Heart left ventricle (tissue), 16 donors: ENCODE measurements at places on chromosomes 6 and 20. TPM values are rescaled to one million over a fixed set of nuclear protein-coding genes. Genes with fewer than 3 reads are reported as not detected.

GRCh38 chr6:156396068-156396771, 381.0 kb upstream of the ARID1B start:
- no peaks in the 10 kb centered on the region for H3K4me1 ChIP-seq
- peak overlapping the region; percentile 19 for H3K4me3 ChIP-seq
- DNase-seq = no peak
- no peaks in the 10 kb centered on the region for H3K36me3 ChIP-seq
- H3K27me3 ChIP-seq = no peaks in the 10 kb centered on the region

DNA sequence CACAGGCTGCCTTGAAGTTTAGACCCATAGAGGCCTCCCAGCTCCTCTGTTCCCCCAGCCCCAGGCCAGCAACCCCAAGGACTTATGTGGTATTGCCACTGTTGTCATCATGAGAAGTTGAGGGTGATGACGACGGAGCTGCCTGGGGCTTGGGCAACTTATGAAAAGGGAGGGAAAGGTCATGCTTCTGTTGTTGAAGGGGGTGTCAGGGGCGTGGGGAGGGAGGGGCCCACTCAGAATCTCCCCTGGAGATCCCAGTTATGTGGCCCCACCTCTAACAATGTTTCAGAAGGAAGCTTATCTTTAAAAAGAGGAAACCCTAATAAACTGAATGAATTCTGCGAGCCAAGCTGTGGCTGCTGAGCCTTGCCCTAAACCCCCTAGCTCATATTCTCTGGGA, 4.2 kb downstream of the ADTRP start:
- no peaks in the 10 kb centered on the region for H3K27me3 ChIP-seq
- H3K4me1 ChIP-seq = peaks cover 29% of the 10 kb centered on the region
- DNase-seq = no peak
- no peak overlapping the region for H3K27ac ChIP-seq
- no peaks in the 10 kb centered on the region for H3K36me3 ChIP-seq

DNA sequence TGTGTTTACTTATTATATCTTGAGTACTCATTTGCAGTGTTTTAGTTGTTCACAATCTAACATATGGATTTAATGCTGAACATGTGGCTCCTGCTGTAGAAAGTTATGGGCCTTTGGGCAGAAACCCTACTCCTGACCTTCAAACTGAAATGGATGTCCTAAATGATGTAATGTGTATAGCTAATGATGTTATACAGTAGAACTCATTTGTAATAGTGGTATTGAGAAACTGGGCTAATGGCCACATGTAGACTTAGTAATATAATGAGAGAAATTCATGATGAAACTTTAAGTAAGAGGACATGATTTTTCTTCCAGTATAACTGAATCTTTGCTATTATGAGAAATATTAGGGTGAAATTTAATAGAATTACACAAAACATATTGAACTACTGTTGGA, 121.3 kb upstream of the PTPRK start:
- no peaks in the 10 kb centered on the region for H3K27me3 ChIP-seq
- no peak overlapping the region for H3K27ac ChIP-seq
- H3K36me3 ChIP-seq = no peaks in the 10 kb centered on the region
- H3K4me3 ChIP-seq = no peak overlapping the region
- DNase-seq = no peak
- no peaks in the 10 kb centered on the region for H3K4me1 ChIP-seq

- no peak overlapping the region for H3K27ac ChIP-seq
- no peak overlapping the region for H3K4me3 ChIP-seq
- H3K4me1 ChIP-seq = no peaks in the 10 kb centered on the region
- DNase-seq = peak; percentile 43
- no peaks in the 10 kb centered on the region for H3K27me3 ChIP-seq
- no peaks in the 10 kb centered on the region for H3K36me3 ChIP-seq
These were observed 27.8 kb downstream of the PAQR8 start for GRCh38 chr6:52389626-52390360.

DNA sequence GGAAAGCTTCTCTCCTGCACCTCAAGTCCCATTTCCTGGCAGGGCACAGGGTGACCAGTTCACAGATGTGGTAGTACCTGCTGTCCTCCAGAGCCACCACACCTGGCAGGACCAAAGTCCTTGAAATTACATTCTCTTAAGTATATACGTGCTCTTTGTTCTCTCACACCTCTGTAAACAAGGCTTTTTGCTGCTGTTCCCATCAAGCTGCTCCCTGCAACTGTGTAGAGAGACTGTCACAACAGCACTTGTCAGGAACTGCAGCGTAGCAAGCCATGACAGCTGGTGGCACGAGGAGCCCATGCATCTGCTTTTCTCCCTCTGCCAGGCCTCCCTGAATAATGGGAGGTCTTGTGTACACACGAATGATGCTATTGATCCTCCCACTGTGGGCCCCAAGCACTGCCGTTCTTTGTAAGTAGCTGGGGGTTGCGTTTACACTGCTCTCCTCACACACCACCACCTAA, 431.8 kb downstream of the CD83 start:
- no peak for DNase-seq
- H3K4me3 ChIP-seq = no peak overlapping the region
- H3K27me3 ChIP-seq = no peaks in the 10 kb centered on the region

The DEFB124 gene
- not detected for total RNA-seq

DNA sequence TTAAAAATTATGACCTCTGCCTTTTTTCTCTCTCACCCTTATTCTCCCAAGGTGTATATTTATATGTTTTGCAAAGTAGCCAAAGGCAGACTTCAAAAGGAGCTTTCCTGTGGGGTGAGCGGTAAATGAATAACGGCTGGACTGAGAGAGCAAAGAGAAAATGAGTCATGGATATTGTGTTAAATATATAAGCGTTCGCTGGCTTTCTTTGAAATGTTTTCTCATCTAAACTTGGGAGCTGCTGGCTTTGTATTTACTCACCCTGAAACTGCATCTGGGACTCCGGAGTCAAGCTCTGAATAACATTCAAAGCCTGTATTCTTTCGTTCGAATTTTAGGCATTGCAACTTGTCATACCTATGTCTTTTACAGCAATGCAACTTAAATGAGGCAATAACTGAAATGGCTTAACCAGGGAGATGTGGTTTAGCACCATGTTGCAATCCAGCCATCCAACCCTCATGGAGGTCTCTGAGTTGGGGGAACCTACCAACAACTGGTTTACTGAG, 32.0 kb downstream of the ATXN1 start:
- H3K36me3 ChIP-seq = no peaks in the 10 kb centered on the region
- no peak overlapping the region for H3K27ac ChIP-seq
- H3K4me3 ChIP-seq = no peak overlapping the region
- no peaks in the 10 kb centered on the region for H3K27me3 ChIP-seq

DNA sequence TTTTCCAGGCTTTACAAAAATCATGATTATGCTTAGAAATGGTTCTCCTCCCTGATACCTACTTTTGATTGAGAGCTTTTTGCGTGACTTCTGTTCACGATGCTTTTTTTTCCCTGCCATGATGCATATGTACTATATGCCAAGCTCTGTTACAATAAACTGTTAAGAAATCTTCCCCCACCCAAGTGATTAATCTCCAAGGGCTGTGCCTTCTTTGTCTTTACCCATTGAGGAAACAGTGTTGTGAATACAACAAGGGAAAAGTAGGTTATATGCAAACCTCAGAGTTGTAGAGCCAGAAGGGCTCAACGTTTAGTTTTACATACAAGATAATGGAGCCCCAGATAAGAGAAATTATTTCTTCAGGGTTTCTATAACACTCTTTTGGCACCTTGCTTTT, 34.1 kb upstream of the MYLK2 start:
- no peak overlapping the region for H3K27ac ChIP-seq
- H3K27me3 ChIP-seq = no peaks in the 10 kb centered on the region
- no peak for DNase-seq
- no peak overlapping the region for H3K4me3 ChIP-seq
- no peaks in the 10 kb centered on the region for H3K36me3 ChIP-seq
- H3K4me1 ChIP-seq = no peaks in the 10 kb centered on the region

The MPIG6B gene
- 0.45 TPM for total RNA-seq

DNA sequence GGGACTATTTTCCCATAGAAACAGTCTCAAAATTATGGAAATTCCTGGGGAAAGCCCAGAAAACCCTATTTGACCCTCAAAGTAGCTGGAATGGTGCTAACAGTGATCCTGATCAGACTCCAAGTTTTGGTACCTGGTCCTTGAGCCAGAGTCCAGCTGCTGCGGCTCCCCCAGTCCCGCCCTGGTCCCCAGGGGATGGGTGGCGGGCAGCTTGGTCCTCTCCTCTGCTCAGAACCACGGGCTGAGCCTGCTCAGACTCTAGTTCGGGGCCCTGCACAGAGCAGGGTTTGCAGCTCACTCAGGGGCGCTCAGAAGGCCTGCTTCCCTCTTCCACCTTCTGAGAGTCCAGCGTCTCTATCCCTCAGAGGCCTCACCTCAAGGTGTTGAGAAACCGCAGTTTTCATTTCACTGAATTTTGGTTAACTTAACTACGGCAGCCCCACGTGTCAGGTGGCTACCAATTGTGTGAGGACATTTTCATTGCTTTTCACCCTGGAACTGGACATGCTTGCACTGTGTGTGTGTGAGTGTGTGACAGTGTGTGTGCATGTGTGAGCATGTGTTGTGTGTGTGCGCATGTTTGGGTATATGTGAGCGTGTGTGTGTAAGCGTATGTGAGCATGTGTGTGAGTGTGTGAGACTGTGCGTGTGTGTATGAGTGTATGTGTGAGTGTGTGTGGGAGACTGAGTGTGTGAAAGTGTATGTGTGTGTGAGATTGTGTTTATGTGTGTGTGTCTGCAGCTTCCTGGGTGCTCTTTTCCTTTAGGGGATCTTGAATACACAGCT, 44.2 kb upstream of the PDE10A start:
- no peaks in the 10 kb centered on the region for H3K27me3 ChIP-seq
- H3K4me3 ChIP-seq = no peak overlapping the region

DNA sequence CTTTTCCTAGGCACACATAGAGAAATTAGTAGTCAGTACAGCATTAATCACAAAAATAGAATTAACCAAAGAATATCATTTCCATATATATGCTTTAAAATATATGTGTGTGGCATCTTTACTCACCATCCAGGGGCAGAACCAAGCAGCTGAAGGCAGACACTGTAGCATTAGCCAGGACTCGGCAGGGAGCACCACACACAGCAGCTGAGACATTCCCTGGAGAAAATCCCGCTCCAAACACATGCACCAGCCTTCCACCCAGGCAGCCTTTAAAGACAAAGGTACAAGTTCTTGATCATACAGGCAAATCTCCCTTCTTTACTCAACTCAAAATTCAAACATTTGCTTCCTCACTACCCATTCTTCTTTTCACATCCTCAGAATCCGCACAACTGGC, 64.7 kb downstream of the PKHD1 start:
- peaks cover 14% of the 10 kb centered on the region for H3K27me3 ChIP-seq
- no peaks in the 10 kb centered on the region for H3K4me1 ChIP-seq
- H3K36me3 ChIP-seq = no peaks in the 10 kb centered on the region
- H3K27ac ChIP-seq = no peak overlapping the region
- DNase-seq = no peak

- H3K36me3 ChIP-seq = peaks cover 25% of the 10 kb centered on the region
- no peak overlapping the region for H3K4me3 ChIP-seq
- peaks cover 11% of the 10 kb centered on the region for H3K4me1 ChIP-seq
- no peak overlapping the region for H3K27ac ChIP-seq
- H3K27me3 ChIP-seq = no peaks in the 10 kb centered on the region
- DNase-seq = no peak
These were observed 2.6 kb downstream of the MPIG6B start for GRCh38 chr6:31725502-31726350.

GRCh38 chr6:128599036-128599435, 78.6 kb upstream of the PTPRK start:
- H3K27me3 ChIP-seq = no peaks in the 10 kb centered on the region
- no peak for DNase-seq
- no peaks in the 10 kb centered on the region for H3K36me3 ChIP-seq

DNA sequence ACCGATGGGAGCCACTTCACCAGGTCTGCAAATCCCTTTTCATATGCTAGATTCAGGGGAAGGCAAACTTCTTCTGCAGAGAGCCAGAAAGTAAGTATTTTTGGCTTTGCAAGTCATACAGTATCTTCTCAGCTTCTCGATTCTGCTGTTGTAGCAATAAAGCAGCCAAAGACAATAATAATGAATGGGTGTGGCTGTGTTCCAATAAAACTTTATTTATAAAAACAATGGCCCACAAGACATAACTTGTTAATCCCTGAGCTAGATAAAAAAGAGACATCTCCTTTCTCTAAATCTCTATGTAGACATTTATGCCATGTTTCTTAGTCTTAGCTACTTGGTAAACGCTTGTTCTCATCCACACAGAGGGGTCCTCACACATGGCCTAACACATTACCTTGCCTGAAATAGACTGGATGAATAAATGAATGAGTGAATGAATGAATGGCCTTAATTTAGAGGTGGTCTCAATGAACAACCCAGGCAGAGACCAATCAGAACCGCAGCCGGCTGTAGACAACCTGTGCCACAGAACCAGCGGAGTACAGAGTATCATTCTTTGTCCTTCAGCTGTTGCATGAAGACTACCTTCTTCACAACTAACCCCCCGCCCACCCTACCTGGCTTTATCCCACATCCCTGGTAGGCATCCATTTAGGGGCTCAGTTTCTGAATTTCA, 13.5 kb upstream of the PREX1 start:
- DNase-seq = no peak
- no peak overlapping the region for H3K27ac ChIP-seq
- no peaks in the 10 kb centered on the region for H3K36me3 ChIP-seq

DNA sequence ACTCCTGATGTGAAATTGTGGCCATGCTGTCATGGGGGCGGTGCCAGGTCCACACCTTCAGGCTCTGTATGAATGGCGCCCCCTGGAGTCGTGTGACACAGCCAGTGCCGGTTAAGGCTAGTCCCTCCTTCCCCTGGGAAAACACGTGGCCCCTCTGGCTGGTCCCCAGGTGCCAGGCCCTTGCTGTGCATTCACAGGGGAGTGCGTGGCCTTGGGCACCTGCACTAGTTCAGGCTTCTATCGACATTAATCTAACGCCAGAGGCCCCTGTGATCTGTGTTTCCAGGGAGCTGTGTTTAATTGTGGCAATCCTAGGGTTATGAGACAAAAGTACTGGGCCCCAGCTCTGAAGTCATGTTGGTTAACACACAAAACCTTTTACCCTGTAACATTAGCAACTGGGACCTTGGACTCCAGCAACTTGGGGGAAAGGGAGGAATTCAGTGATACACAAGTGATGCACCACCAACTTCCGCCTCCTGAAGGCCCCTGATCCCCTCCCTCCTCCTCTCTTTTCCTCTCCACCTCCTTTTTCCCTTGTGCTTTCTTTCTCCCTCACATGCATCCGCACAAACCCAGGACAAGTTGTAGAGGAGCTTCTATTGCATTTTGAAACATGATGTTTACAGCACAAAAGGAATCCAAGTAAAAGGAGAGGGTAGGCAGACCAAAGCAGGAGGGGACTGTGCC, 74.0 kb downstream of the SSR1 start:
- no peak overlapping the region for H3K27ac ChIP-seq
- peaks cover 44% of the 10 kb centered on the region for H3K4me1 ChIP-seq
- DNase-seq = peak; percentile 94
- H3K4me3 ChIP-seq = no peak overlapping the region
- H3K36me3 ChIP-seq = peaks cover 39% of the 10 kb centered on the region

The GGTLC1 gene
- total RNA-seq = not detected

GRCh38 chr20:11853359-11853758, 64.3 kb upstream of the BTBD3 start:
- H3K4me1 ChIP-seq = no peaks in the 10 kb centered on the region
- H3K27me3 ChIP-seq = no peaks in the 10 kb centered on the region
- H3K27ac ChIP-seq = no peak overlapping the region

The ARHGAP40 gene
- total RNA-seq = not detected
